ENCODE measurements at places on chromosomes 2 and 18.

DNA sequence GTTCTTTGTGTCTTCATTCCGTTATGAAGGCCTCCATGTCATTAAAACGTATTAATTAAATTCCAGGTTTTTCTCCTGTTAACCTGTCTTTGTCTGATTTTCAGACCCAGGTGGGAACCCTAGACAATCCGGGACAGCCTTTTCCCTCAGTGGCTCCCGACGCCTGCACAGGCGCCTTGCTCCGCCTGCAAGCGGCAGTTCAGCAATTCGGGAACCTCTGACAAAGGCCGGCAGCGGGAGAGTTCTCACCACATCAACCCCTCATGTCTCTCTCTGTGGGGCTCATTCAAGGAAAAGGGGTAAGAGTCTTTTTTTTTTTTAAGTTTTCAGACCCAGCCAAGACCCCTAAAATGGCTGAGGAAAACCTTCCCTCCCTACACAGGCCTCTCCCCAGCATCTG, 259.8 kb upstream of the SALL3 start:
- DNase-seq: no peak

DNA sequence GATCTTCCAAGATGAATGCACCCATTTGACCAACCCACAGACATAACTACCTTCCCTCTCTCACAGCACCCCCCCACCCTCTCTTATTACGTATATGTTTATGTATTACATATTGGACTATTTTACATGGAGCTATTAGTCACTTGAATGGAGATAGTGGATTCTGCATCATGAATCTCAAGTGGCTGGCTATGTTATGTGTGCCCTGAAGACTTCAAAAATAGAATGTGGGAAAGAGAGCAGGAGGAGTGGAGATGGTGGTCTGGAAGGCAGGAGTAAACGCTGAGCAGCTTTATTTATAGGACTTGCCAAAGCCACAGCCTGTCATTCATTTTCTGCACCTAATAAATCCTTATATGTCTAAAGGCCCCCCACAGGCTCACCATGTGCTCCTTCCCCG, 4.9 kb downstream of the ANTXR1 start:
- no peak for DNase-seq

- no peak for DNase-seq
Observed at GRCh38 chr2:100250645-100251044, 71.7 kb downstream of the LONRF2 start.

DNA sequence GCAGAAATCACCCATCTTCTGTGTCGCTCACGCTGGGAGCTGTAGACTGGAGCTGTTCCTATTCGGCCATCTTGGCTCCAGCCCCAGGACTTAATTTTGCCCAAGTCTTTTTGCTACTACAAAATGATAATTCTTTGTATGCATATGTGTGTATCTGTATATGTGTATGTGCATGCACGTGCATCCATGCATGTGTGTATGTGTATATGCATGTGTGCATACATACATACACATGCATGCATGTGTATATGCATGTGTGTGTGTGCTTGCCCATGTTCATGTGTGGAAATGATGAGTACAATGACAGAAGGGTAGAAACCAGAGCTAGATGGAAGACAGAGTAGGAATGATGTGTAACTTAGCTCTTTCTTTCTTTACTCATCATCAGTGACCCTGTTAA, 497.9 kb upstream of the SPRED2 start:
- no peak for DNase-seq

DNA sequence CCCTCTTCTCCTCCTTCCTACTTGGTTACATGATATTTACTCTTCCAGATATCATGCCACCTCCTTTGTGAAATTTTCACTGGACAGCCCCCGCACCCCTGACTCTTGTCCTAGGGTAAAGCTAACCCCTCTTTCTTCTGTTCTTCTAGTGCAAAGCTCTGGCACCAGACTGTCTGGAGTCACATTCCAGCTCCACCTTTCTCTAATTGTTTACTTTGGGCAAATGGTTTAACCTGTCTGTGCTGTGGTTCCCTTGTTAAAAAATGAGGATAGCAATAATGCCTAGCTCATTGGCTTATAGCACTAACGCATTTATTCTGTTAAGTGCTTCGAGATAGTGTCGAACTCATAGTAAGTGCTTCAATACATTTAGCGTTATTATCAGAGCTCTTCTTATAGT, 306.2 kb downstream of the ALK start:
- no peak for DNase-seq
